Activated T-helper 1 cell treated with Interleukin-2 at 50 U/mL for 16 hours (primary cell): ENCODE measurements at places on chromosomes 7 and 10.

DNA sequence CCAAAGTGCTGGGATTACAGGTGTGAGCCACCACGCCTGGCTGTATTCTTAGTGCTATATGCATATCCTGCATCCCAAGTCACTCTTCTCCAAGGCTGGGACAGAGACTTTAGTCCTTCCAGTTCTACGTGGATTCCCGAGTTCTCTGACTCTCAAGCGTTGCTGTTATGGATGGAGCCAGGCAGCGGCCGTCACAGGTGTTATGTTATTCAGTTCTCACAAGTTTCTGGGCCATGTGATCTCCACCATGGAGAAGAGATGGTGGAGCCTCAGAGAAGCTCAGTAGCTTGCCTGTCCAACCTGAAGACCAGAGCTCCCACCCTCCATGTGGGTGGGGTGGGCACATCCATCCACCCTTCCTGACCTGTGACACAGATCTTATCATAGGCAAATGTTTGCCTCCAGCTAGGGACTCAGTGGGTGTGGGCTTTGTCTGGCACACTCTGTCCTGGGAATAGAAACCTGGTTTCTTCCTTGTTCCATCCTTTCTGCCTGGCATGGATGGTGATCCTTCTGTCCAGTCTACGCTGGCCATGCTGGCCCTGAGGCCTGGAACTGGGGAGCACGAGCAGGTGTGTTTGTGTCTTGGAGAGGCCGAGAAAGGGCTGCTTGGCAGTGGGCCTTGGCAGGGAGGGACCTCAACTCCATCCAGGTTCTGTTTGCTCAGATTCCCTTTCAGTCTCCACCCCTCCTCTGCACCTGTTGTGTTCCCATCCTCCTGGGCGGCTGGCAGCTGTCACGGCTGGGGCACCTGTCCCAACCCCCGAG lies 55.3 kb downstream of the NEURL1 start:
- DNase-seq: no peak

- no peak for DNase-seq
These were observed 98.9 kb downstream of the MKI67 start for GRCh38 chr10:128027306-128027705.

- DNase-seq: no peak
These were observed 1.9 kb upstream of the HOXA5 start for GRCh38 chr7:27145165-27145913.

DNA sequence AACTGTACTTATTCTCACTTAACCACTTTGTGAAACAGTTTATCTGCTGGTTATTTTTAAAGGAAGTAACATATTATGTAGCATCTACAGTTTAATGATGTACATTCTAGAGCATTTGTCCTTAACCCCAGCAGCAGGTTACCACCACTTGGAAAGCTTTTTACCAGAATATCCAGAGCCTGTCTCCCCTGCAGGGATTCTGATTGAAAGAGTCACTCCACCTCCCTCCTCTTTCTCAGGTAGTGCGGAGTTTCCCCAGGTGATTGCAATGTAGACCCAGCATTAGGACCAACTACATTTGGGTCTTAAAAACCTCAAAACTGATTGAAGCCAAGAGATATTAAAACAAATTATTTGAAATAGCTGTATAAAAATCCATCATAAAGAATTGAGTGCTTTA lies 53.1 kb downstream of the NRG3 start:
- no peak for DNase-seq

- DNase-seq: no peak
These were observed 112.7 kb downstream of the MTERF1 start for GRCh38 chr7:91767820-91768219.

DNA sequence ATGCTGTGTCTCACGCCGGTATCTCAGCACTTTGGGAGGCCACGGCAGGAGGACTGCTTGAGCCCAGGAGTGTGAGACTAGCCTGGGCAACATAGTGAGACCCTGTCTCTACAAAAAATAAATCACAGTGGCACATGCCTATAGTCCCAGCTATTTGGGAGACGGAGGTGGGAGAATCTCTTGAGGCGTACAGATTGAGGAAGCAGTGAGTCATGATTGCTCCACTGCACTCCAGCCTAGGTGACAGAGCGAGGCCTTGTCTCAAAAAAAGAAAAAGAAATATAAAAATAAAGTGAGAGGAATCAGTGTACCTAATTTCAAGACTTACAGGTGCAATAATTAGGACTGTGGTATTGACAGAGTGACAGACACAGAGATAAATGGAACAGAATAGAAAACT lies 23.9 kb downstream of the SLC25A40 start:
- DNase-seq: no peak

DNA sequence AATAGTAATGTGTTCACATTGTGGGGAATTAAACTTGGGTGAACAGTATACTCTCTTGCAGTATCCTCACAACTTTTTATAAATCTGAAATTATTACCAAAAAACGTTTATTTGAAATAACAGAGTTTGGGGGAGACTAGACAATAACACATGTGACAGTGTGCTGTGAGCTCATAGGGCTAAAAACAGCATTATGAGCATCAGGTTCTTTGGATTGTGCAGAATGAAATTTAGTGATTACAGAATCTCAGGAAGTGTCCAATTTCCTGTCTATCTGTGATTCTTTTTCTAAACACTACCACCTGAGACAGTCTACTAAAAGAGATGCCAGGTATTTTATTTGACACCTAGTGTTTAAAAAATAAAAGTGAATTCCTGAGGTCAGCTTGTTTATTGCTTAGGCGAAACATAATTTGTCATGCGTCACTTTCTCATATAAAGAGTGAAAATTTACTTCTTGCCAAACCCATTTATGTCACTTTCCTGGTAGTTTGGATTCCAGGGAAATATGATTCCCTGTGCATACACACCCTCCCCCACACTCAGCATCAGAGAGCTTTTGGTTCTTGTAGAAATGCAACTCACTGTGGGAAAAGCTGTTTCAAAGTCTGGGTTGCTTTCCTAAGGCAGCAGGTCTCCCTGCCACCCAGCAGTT lies 71.2 kb downstream of the AOAH start:
- no peak for DNase-seq

- DNase-seq: no peak
These were observed 31.1 kb downstream of the SH3PXD2A start for GRCh38 chr10:103824281-103824680.

GRCh38 chr10:61410353-61411070 lies 42.7 kb downstream of the TMEM26 start:
- DNase-seq: no peak

GRCh38 chr7:51366930-51367613 lies 50.5 kb upstream of the COBL start:
- no peak for DNase-seq

DNA sequence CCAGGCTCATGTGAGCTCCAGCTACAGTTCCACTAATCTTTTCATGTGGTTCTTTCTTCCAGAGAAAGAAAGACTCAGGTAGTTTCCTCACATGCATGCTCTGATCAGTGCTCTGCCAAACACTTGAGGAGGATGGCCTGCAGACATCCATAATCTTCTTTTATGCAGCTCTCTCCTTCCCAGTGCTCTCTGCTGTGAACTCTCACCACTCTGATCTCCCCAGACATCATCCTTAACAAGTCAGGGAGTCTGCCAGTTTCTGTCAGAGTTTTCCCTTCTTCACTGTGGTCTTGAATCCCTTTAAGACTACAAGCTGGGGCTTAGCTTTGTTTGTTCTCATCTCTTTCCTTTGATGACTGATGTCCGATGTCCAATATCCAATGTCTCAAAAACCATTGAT lies 203.4 kb upstream of the PRKCQ start:
- DNase-seq: no peak

DNA sequence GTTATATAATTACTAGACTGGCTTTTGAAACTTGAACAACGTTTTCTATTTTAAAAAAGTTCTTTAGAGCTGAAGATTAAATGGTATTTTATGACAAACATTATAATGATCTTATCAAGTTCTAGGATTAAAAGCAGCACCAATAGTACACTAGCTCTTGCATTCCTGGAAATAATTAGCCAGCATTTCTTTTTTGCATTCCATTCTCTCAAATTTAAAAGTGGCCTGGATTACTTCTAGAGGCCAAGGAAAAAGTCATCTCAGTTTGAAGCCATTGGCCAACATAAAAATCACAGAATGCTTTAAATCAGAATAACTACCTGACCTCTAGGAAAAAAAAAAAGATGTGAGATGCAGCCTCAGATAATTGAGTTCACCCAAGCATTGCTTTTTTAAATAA lies 1326.4 kb upstream of the SORCS1 start:
- DNase-seq: no peak

- no peak for DNase-seq
These were observed 44.1 kb upstream of the SLC39A12 start for GRCh38 chr10:17907641-17908040.

DNA sequence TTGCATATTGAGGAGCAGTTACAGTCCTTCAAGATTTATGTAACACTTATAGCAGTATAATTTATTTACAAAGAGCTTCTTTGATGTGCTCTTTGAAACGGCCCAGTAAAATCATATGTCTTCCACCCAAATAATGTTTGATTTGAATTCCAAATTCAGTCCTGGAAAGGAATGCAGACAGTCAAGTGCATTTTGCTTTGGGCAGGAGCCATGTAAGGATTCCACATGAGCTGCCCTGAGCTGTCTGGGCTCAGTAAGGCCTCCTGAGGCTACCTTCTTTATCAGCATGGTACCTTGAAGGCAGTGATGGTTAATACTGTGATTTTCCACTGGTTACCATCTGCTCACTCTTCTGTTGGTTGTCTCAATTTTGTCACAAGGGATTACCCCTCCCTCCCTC lies 41.6 kb upstream of the LHFPL3 start:
- no peak for DNase-seq

DNA sequence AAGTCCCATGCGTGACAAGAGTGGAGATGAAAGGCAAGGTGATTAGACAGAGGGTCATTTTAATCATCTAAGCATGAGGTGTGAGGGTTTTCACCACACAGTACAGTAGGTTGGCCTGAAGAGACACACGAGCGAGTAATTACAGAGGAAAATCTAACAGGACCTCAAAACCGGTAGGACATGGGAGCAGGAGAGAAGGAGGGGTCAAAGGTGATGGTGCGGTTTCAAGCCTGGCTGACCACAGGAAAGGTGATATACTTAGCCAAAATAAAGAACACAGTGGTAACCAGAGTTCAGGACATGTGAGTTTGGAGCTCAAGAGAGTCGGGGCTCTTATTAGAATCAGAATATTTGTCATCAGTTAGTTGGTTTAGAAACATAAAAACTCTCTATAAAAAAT lies 20.0 kb downstream of the GLI3 start:
- DNase-seq: no peak

DNA sequence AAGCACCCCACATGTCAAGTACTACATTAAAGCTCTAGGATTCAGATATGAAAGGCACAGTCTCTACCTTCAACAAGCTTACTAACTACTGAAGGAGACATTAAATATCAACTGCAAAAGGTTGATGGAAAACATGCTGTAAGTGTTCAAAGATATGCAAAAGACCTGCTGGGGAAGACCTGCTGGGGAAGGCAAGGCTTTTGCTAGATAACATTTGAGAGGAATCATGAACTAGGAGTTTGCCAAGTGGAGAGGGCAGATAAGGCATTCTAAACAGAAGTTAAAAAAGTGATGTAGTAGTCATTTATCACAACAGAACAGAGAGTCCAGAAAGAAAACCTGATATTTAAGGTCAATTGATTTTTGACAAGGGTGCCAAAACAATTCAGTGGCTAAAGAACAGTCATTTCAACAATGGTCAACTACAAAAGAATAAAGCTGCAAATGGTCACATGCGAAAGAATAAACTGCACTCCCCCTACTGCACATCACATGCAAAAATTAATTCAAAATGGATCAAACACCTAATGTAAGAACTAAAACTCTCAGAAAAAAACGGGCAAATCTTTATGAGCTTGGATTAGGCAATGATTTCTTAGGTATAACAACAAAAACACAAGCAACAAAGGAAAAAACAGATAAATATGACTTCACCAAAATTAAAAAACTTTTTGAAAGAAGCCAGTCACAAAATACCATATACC lies 23.0 kb upstream of the MSS51 start:
- no peak for DNase-seq

GRCh38 chr10:94192974-94193373 lies 169.8 kb downstream of the NOC3L start:
- no peak for DNase-seq

GRCh38 chr10:118944959-118945633 lies 84.4 kb upstream of the NANOS1 start:
- DNase-seq: no peak

DNA sequence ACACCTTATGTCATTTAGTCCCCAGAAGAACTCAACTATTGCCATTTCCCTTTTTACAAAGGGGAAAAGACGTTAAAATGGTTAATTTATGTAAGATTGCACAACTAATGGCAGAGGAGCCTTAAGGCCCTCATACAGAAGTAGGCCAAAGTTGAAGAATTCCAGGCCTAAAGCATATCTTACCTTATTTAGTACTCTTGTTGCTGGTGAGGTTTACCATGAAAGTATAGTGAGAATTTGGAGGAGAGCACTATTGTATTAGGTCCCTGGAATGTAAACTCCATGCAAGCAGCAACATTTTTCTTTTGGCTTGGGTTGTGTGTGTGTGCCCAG lies 731 bp upstream of the CRPPA start:
- DNase-seq: no peak
